T-cell (primary cell): ENCODE measurements at places on chromosomes 3 and 15. TPM values are rescaled to one million over a fixed set of nuclear protein-coding genes. Genes with fewer than 3 reads are reported as not detected.

Gene POLQ
- 0.47 TPM for total RNA-seq

Gene CCRL2
- 2.5 TPM for total RNA-seq

Gene CD200R1
- total RNA-seq = 11.9 TPM

Gene RNU5B-1
- total RNA-seq = 34.4 TPM
